ENCODE measurements at places on chromosomes 6 and 20. TPM values are rescaled to one million over a fixed set of nuclear protein-coding genes. Genes with fewer than 3 reads are reported as not detected.

The GATA5 gene
- not detected for polyA plus RNA-seq

The RHAG gene
- not detected for polyA plus RNA-seq

The CHRNA4 gene
- not detected for polyA plus RNA-seq

The NRSN2 gene
- polyA plus RNA-seq, result 53.9 TPM

The NRSN1 gene
- not detected for polyA plus RNA-seq

The ADGRF5 gene
- not detected for polyA plus RNA-seq

The ZC2HC1B gene
- not detected for polyA plus RNA-seq

The MYL9 gene
- 673 TPM for polyA plus RNA-seq

The SCUBE3 gene
- 12.3 TPM for polyA plus RNA-seq

The KHDRBS2 gene
- not detected for polyA plus RNA-seq

The UBE2V1 gene
- polyA plus RNA-seq, result 138 TPM

The NOX3 gene
- polyA plus RNA-seq, result not detected

The MRAP2 gene
- 0.16 TPM for polyA plus RNA-seq

The RPP40 gene
- 8.7 TPM for polyA plus RNA-seq

The PTCRA gene
- not detected for polyA plus RNA-seq

The NELFE gene
- 70.5 TPM for polyA plus RNA-seq

The DLL1 gene
- polyA plus RNA-seq, result 0.53 TPM

The GCLC gene
- 15.0 TPM for polyA plus RNA-seq

The IL17A gene
- polyA plus RNA-seq, result not detected

The PHACTR1 gene
- polyA plus RNA-seq, result 0.42 TPM

The RALY gene
- 93.6 TPM for polyA plus RNA-seq

The SLC32A1 gene
- not detected for polyA plus RNA-seq

The MOG gene
- polyA plus RNA-seq, result not detected

The SLC35F1 gene
- polyA plus RNA-seq, result 0.02 TPM

The SEC23B gene
- polyA plus RNA-seq, result 49.2 TPM

The CLPSL1 gene
- not detected for polyA plus RNA-seq

The HIVEP1 gene
- polyA plus RNA-seq, result 13.6 TPM

The SPDEF gene
- not detected for polyA plus RNA-seq

The DEFB124 gene
- not detected for polyA plus RNA-seq

The EYA4 gene
- 0.39 TPM for polyA plus RNA-seq

The HDGFL1 gene
- not detected for polyA plus RNA-seq

The ULBP2 gene
- 22.8 TPM for polyA plus RNA-seq

The RIPPLY2 gene
- not detected for polyA plus RNA-seq

The COL19A1 gene
- polyA plus RNA-seq, result 0.11 TPM

The COL11A2 gene
- 0.91 TPM for polyA plus RNA-seq

The DUSP15 gene
- polyA plus RNA-seq, result not detected

The SUPT3H gene
- polyA plus RNA-seq, result 9.2 TPM

The TXLNB gene
- polyA plus RNA-seq, result 0.71 TPM
